ENCODE measurements at places on chromosomes 6 and 20.

DNA sequence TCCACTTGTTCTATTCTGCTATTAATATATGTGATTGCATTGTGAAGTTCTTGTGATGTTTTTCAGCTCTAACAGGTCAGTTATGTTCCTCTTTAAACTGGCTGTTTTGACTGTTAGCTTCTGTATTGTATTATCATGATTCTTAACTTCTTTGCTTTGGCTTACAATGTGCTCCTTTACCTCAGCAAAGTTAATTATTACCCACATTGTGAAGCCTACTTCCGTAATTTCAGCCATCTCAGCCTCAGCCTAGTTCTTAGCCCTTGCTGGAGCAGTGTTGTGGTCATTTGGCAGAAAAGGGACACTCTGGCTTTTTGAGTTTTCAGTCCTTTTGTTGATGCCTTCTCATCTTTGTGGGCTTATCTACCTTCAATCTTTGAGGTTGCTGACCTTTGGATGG lies 440.2 kb downstream of the TBC1D32 start:
- DNase-seq, result no peak

- peak; percentile 52 for DNase-seq
These were observed 315 bp upstream of the PDE10A start for GRCh38 chr6:165663377-165663735.

GRCh38 chr6:72322771-72323170 lies 299.1 kb upstream of the KCNQ5 start:
- DNase-seq, result no peak

DNA sequence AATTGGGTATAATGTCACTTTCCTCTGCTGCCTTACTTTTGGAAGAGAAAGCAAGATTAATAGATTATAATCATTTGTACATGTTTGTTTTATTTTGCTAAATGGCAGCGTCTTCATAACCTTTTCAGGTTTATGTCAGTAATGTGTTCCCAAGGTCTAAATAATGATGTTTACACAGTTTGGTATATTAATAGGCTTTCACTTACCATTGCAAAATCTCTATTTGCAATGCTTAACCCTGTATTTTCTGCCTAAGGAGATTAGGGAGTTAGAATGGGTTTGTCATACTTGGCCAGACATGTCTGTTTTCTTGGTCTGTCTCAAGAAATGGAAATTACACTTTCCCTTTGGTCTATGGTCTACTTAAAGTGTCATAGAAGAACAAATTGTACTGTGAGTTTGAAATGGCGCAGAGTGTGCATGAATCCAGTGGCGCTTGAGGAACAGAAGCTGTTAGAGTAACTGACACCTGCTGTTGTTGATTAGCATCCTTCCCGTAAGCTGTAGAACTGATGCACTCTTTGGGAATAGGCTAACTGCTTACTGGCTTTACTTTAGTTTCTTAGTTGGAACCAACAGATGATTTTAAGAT lies 261.1 kb downstream of the SAMD5 start:
- DNase-seq, result no peak

GRCh38 chr6:53943395-53943794 lies 148.6 kb downstream of the LRRC1 start:
- DNase-seq, result no peak

DNA sequence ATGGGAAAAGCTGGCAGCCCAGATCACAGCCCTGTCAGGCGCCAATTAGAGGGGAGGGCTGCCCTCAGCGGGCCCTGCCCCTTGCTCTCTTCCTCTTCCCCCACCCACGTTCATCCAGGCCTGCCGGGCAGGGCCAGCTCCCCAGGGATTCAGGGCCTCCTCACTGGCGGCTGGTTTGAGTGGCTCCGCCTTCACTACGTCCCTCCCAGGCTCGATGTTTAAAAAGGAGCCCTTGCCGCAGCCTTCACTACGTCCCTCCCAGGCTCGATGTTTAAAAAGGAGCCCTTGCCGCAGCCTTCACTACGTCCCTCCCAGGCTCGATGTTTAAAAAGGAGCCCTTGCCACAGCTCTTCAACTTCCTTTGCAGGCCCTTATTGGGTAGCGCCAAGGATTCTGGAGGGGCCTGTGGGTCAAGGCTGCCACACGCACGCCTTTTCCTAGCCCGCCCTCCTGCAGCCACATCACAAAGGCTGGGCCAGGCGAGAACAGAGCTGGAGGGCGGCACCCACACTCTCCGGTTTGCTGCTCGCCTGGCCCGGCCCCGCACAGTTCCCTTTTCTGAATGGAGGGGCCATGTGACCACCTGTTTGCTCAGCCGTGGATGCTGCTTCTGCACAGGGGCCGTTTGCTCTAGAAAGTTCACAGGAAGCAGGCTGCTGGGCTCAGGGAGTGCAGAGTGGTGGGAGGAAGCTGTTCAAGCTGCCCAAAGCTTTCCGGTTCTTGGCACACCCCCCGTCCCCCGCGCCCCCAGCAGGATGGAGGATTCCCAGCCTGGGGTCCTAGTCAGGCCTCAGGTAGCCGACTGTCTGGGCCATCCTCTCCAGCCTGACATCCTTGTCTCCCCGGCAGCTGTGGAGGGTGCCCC lies 1.6 kb downstream of the SLC17A9 start:
- DNase-seq, result peak; percentile 58

GRCh38 chr6:30461055-30461454 lies 28.3 kb upstream of the HLA-E start:
- DNase-seq, result no peak

- no peak for DNase-seq
These were observed 66.3 kb upstream of the FBXL4 start for GRCh38 chr6:99014061-99014460.

DNA sequence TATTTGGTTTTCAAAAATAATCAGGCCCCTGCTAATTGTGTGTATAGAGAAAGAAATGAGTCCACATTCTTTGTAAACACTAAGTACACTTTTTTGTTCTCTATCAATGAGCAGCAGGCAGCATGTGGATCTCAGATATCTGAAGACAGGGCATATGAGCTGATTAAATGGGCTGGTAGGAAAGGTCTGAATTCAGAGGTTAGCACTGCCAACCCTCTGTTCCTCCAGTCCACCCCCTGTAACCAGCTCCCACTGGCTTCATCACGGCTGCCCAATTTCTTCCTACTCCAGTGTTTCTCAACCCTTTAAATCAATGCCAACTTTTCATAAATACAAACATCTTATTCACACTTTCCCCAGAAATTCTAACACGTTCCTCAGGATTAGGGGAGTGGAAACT lies 128.5 kb downstream of the TPBG start:
- DNase-seq, result no peak

GRCh38 chr6:131966443-131966842 lies 15.3 kb upstream of the CCN2 start:
- no peak for DNase-seq

GRCh38 chr20:52652271-52652670 lies 319.9 kb upstream of the TSHZ2 start:
- DNase-seq, result no peak

GRCh38 chr6:11212664-11213063 lies 19.8 kb downstream of the NEDD9 start:
- DNase-seq, result no peak

- DNase-seq, result no peak
These were observed 640.0 kb upstream of the GJE1 start for GRCh38 chr6:141492521-141493284.

DNA sequence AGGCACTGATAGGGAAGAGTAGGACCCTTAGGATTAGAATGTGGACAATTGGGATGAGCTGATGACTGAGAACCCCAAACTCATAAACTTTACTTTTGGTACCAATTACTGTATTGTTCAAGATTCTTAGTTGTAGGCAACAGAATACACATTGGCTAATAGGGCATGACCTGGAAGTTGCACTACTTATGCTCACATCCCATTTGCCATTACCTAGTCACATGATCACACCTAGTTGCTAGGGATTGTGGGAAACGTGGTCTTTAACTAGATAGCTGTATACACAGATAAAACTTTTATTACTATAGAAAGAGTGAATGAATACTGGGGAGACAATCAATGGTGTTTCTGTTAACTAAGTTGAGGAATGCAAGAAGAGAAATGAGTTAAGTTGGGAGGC lies 113.4 kb upstream of the AKIRIN2 start:
- no peak for DNase-seq

- peak; percentile 88 for DNase-seq
These were observed 19.6 kb upstream of the ABT1 start for GRCh38 chr6:26576929-26577719.

GRCh38 chr6:54415517-54415916 lies 107.3 kb downstream of the TINAG start:
- DNase-seq, result no peak

- DNase-seq, result peak; percentile 9
These were observed 542.9 kb upstream of the IMPG1 start for GRCh38 chr6:76615395-76615794.

DNA sequence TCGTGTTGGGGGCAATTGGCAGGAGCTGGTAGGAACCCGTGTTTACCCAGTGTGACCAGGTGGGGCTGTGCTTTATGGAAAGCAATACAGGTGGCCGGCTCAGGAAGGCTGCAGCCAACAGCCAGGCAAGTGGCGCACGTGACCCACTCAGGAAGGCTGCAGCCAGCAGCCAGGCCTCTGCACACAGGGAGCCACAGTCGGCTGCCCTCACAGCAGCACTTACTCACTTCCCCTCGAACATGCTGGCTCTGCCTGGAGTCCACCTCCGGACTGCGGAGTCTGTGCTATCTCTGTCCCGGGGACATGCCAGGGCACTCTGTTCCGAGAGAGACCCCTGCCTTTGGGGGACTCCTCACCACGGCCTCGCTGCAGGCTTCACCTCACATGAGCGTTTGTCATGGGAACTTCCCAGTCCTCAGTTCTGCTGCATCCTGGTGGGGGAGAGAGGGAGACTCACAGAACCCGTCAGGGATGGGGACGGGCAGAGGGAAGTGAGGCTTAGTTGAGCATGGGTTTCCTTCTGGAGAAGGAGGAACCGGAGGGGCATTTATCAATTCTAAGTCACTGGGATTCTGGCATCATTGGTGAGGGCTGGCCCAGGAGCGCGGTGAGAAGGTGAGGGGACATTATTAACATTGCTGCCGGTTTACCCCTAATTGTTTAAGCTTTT lies 76.8 kb downstream of the TTLL2 start:
- peak; percentile 48 for DNase-seq

- DNase-seq, result no peak
These were observed 83.3 kb downstream of the CHD6 start for GRCh38 chr20:41534842-41535241.

DNA sequence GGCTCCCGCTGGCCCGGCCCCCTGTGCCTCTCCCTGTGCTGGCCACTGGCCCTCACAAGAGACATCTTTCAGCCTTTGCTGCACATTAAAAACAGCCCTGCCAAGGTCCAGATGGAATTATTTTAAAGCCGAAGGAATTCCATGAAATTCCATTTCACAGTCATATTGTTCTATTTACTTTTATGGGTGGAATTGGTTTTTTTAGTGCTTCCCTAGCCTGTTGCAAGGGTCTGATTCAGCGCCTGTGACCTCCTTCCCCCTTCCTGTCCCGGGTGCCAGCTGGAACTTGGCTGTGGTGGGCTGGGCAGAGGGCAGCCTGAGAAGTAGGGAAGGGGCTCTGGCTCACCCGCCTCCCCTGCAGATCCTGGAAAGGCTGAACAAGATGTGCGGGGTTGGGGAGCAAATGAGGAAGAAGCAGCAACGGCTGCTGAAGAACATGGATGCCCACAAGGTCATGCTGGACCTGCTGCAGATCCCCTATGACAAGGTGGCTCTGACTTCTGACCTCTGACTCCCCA lies 34.3 kb downstream of the UQCC2 start:
- DNase-seq, result no peak

DNA sequence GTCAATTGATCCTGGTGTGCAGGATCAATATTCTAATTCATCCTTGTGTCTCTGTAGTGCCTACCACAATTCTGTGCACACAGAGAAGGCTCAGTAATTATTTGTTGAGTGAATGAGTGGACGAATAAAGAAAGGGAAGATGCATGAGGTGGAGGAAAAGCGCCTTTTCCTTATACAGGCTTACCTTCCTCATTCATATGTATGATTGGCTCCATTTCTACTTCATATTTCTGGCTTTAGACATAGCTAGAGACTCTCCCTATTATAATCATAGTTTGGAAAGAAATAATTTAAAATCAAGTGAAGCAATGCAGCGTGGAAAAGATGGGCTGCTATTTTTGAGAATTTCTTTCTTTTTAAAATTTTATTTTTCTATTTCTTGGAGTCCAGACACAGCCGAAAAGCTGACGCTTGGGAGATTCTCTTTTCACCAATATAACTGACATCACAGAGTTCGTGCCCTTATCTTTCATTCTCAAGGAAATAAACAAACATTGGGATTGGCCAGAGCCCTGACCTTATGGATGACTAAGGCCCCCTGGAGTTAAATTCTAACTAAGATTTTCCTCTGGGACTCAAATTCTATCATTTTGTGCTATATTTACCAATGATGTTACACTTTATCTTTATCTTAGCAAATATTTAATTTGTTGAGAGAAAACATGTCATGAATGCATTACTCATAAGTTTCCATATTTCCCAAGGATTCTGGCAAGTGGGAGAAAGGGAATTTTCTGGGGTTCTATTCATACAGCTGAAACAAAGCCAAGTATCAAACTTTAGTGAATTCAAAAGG lies 48.1 kb downstream of the PRL start:
- no peak for DNase-seq

DNA sequence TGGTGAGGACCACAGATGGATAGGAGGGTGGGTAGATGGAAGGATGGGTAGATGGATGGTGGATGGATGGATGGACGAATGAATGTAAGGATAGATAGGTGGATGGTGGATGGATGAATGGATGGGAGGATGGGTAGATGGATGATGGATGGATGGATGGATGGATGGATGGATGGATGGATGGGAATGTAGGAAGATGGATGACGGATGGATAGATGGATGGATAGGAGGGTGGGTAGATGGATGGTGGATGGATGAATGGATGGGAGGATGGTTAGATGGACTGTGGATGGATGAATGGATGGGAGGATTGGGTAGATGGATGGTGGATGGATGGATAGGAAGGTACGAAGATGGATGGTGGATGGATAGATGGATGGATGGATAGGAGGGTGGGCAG lies 51.1 kb downstream of the BPIFB1 start:
- no peak for DNase-seq

- DNase-seq, result no peak
These were observed 7.0 kb downstream of the SLC22A23 start for GRCh38 chr6:3449750-3450305.

- DNase-seq, result no peak
These were observed 42.5 kb downstream of the LYRM2 start for GRCh38 chr6:89596056-89596455.

DNA sequence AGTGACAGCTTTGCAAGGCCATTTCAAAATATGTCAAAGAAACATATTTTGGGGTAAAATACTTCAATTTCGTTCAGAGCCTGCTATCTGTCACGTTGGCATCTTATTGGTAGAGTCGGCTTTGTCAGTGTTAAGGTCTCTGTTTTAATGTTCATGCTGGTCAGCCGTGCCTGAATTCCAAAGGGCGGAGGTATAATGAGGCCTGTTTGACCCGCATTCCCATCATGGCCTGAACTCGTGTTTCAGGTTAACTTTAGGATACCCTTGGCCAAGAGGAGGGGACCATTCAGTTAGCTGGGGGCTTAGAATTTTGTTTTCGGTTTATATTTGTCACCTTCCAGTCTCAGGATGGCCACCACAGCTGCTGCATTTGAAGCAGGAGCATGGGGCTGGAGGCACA lies 236.4 kb downstream of the NFATC2 start:
- DNase-seq, result peak; percentile 81

Data from ELF-1 (cell line).